ENCODE measurements at places on chromosomes 3 and 15.
A peak's percentile ranks its signal among the peaks of the same experiment; 100 is the strongest.

DNA sequence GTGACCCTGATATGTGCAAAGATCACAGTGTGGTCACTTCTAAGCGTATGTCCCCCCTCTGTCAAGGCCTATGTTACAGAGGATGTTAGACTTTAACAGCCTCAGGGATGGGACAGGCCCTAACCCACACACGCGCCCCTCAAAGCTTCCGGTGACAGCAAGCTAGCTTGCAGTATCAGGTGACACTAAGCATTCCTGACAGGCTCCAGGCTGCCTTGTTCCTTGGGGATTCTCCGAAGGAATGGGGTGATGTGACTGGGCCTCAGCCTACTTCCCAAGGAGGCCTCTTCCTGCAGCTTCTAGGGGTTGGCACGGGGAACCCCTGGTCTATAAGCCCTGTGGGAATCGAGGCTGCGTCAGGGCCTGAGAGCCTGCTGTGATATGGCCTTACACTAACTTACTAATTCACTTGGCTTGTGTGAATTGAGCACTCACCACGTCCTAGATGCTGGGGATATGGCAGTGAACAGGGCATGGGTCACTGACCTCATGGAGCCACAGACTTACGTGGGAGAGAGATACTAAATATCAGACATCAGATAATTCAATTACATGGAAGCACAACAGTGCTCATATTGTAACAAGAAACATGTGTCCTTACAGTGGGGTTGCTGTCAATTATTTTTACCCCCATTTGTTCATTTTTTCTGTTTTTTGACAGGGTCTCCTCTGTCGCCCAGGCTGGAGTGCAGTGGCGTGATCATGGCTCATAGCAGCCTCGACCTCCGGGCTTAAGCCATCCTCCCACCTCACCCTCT is 11.4 kb upstream of the SPTBN5 start:
- DNase-seq, result no peak

DNA sequence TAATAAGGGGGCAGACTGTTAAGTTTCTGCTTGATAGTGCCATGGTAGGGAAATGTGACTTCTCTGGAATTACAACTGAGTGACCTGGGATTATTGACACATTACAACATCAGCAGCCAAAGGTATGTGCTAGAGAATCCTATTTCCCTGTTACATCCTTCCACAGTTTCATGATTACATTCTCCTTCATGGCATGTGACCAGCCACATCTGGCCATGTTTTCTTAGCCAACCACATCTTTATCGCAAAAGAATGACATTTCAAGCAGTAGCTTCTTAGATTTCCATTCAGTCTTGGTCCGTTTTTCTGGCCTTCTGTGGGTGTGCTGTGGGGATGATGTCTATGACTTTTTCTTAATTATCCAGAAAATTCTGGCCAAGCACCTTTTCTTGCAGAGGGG is 45.4 kb upstream of the CTDSPL start:
- DNase-seq, result no peak

- no peak for DNase-seq
Measured at GRCh38 chr15:49721621-49722020, 100.8 kb downstream of the DTWD1 start.

- no peak for DNase-seq
Measured at GRCh38 chr3:31815631-31816440, 165.2 kb downstream of the OSBPL10 start.

GRCh38 chr3:21645121-21645897 is 105.7 kb downstream of the ZNF385D start:
- no peak for DNase-seq

- DNase-seq, result no peak
Measured at GRCh38 chr3:14810070-14810791, 8.5 kb upstream of the FGD5 start.

DNA sequence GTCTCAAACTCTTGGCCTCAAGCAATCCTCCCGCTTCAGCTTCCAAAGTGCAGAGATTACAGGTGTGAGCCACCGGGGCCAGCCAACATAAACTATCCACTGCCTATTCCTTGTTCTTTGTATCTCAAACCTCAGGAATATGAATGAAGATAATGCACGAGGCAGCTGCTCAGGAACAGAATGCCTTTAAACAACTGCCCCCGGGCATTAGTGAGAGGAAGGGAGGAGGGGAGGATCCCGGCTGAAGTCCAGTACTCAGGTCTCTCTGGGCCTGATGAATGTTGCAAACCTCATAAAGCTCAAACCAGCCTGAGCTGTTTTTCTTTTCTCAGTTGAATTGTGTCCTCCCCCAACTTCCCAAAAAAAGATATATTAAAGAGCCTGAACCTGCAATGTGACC is 26.9 kb upstream of the MTMR14 start:
- no peak for DNase-seq

GRCh38 chr3:10292505-10293419 is at the start of gene GHRL:
Gene GHRL (minus strand): TSS chr3:10292947. CDS start chr3:10290180, 2,767 bp downstream.
- DNase-seq, result no peak

GRCh38 chr15:52057996-52058395 is 39.0 kb downstream of the MAPK6 start:
- DNase-seq, result no peak

GRCh38 chr15:66820481-66821176 is 118.6 kb downstream of the SMAD6 start:
- DNase-seq, result no peak

DNA sequence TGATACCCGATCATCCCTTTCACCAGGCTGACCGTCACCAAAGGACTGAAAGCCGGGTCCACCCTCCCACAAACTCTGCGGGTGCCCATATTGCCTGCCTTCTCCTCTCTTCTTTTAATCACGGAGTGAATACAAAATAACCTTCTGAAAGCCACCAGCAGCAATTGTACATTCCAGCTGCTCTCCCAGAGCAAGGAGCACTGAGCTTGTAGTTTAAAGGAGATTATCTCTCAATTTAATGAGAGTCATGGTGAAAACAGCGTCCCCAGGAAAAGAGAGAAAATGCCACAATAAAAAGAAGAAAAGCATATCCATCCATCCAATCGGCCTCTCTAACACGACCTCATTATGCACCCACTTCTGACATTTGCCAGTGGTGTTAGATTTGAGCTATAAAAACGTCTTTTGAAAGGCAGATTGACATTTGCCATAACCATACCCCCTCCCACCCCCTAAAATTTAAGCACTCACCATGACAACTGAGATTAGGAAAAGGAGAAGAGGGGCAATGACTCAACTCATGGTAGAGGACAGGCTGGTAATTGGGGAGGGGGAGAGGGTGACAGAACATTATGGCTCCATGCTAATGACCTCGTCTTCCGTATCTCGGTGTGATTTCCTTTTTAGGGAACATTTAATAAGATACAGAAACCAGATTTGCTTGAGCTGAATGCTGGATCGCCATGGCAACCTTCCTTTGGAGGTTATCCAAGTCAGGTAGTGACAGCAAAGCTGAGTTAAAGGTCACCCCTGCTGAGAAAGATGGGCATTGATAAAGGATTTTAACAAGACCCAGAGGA is 106.2 kb downstream of the ST8SIA2 start:
- DNase-seq, result no peak

DNA sequence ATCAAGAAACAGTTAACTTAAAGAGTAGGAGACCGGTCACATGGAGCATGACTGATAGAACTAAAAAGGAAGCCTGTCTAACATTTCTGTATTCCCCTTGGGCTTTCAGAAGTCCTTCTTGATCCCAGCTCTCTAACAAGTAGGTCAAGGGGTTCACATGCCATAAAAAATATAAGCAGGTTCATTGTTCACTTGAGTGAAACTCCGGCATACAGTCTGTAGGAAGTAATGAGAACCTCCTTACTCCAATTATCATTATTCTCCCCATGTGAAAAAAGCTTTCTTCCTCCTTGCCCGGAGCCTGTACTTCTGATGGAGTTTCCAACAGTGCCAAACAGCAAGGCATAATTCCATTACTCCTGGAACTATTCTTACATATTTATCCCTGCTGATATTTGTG is 242.8 kb upstream of the CNTN4 start:
- DNase-seq, result no peak

- no peak for DNase-seq
Measured at GRCh38 chr15:68341760-68342725, 64.5 kb downstream of the FEM1B start.

GRCh38 chr3:139636511-139636910 is 41.3 kb downstream of the NMNAT3 start:
- DNase-seq, result no peak

- no peak for DNase-seq
Measured at GRCh38 chr15:64536244-64536836, 76.0 kb downstream of the ZNF609 start.

GRCh38 chr3:13141991-13142412 is 68.8 kb upstream of the IQSEC1 start:
- no peak for DNase-seq

- DNase-seq, result no peak
Measured at GRCh38 chr3:30583973-30584372, 22.4 kb upstream of the TGFBR2 start.

- DNase-seq, result no peak
Measured at GRCh38 chr15:68227643-68228142, 1.8 kb downstream of the CLN6 start.

DNA sequence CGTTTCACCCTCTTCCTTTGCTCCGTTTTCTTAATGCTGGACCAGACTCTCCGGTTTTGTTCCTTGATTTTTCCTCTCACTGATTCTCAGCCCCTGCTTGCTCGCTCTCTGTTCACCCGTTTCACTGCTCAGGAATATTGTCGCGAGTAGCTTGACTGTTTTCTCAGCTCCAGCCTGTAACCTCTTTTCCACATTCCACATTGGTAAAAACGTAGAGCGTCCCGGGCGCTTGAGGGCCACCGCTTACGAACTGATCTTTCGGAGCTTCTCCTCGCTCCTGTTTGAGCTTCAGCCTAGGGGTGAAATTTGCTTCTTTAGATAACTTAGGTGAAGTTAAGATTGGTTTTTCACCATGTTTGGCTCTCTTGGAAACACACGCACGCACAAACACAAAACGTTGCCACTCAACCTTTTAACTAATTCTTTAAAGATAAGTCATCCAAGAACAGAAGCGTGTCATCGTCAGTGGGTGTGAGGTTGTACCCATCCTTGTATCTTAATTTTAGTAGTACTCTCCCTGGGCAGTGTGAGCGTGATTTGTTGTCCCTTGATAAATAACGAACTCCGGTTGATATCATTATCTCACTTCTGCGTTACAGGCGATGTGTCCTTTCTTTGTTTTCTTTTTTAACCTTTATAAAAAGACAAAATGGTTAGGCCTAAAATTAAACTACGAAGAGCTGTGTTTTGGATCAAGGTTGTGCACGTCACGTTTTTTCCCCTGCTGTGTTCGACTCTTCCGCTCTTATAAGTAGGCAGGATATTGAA is 1.0 kb downstream of the PAK2 start:
- peak; percentile 64 for DNase-seq

GRCh38 chr3:160001148-160001760 is 12.6 kb downstream of the IL12A start:
- DNase-seq, result no peak

DNA sequence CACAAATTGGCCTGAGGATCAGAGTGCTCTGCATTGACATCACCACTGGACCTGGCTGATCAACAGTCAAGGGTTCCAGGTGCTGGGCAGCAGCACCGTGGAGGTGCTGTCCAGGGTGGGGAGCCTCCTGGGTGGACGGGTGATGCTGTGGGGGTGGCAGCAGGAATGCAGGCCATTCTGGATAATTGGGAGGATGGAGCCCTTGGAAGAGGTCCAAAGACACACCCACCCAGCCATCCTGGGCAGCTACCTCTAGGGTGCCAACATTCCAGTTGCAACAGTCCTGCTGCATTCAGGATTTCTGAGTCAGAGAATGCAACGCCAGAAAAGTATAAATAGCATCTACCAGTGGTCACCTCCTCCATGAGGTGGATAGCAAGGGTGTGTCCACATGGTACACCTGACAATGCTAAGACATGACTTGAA is 26.8 kb downstream of the STARD5 start:
- no peak for DNase-seq

DNA sequence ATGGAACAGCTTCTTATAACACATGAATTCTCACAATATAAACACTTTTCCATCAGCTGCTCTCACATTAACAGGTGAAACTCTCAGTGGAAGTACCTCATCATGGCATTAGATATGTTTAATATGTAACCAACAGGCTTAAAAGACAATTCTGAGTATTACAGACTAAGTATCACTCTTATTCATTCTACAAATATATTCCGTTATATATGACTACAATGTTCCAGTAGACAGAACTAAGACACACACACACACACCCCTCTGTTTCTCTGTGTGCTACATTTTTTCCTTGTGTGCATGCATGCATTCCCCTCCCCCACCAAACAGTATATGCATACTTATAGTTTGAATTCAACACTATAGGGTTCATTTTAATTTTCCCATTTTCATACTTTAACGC is 32.4 kb downstream of the MRPL3 start:
- DNase-seq, result no peak

GRCh38 chr3:36906504-36907149 is 38.2 kb downstream of the TRANK1 start:
- DNase-seq, result no peak

DNA sequence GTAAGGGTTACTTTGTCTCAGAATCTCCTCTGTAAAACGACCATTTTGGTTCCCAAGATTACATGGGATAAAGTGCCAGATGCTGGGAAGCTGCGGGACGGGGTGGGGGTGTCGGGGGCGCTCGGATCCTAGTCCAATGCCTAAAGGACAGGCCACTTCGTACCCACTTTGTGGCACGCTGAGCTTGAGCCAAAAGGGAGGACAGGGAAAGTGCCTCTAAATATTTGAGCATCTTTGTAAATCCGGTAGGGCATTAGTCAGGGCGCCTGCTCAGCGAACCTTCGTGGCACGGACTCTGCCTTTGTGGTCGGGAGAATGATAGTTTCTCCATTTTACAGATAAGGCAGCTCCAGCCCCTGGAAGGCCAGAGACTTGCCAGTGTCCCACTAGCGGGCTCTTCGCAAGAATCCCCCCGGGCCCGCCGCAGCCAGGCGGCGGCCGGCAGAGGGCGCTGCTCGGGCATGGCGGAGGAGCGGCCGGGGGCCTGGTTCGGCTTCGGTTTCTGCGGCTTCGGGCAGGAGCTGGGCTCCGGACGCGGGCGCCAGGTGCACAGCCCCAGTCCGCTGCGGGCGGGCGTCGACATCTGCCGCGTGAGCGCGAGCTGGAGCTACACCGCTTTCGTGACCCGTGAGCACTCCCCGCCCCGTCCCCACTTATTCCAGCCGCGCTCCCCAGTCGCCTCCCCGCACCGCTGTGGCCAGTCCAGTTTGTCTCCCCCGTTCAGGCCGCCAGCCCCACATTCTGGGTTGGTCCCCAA is 1.8 kb downstream of the RCCD1 start:
- no peak for DNase-seq

GRCh38 chr15:73957276-73957675 is 31.0 kb downstream of the LOXL1 start:
- no peak for DNase-seq
